ENCODE measurements at places on chromosomes 11 and 22.

DNA sequence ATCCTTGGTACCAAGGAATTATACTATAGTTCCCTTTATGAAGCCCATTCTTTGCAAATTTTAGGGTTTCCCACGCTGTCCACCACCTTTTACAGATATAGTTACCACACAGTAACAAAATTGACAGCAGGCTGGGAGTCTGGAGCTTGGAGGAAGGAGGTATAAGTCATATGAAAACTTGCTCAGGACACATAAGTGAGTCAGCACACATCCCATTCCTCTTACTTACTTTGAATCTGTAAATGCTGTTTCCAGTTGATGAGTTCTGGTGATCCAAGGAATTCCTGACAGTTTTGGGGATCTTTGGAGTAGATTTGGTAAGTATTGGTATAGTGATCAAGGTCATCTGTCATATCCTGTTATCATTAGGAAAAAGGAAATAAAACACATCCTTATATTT, 19.2 kb downstream of the GLYAT start:
- DNase-seq: no peak

DNA sequence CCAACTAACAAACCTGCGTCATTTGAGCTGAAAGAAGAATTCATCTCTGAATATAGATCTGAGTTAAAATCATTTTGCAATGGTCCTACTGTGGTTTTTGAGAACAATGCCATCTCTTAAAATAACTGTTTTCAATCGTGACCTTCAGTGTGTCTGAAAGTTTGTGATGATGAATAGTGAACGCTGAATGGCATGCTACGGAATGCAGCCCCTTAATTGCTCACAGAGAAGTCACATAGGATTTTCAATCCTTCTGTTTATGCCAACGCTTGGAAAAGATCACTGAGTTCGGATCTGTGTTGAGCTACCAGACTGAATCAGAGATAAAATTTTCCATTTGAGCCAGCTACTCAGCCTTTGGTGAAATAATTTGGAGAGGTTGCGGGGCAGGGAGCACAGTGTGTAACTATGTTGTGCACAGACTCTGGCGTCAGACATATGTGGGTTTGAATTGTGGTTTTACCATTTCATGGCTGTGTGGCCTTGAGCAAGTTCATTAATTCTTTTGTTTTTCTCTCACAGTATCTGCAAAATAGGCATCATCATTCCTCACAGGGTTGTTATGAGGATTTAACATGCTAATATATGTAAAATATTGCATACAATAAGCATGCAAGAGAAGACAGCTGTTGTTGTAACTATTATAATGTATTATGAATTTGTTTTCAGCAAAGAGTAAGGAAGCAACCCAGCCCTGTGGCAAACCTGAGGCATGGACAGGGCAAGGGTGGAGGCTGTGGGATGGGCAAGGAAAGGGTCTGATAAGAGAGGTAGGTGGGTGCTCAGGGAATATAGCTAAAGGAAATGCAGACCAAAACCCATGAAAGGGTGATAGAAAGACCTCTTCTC, 679.9 kb downstream of the KCNA4 start:
- no peak for DNase-seq

- DNase-seq: no peak
Observed at GRCh38 chr11:3905080-3905953, 49.9 kb downstream of the STIM1 start.

DNA sequence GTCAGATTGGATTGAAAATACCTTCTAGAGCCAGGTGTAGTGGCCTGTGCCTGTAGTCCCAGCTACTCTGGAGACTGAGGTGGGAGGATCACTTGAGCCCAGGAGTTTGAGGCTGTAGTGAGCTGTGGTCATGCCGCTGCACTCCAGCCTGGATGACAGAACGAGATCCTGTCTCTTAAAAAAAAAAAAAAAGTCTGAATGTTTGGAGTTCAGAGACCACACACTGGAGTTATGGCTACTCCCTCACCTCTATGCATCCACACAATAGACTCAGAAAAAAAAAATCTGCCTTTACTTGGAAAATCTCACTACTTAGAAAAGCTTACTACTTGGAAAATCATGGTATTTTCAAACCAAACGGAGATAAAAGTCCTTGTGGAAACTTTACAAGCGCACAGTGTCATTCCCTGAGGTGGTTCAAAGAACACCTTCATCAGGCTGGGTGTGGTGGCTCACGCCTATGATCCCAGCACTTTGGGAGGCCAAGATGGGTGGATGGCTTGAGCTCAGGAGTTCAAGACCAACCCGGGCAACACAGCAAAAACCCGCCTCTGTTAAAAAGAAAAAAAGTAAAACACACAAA, 63.9 kb upstream of the PICALM start:
- no peak for DNase-seq

GRCh38 chr11:203056-203944, 3.9 kb downstream of the BET1L start:
- no peak for DNase-seq

DNA sequence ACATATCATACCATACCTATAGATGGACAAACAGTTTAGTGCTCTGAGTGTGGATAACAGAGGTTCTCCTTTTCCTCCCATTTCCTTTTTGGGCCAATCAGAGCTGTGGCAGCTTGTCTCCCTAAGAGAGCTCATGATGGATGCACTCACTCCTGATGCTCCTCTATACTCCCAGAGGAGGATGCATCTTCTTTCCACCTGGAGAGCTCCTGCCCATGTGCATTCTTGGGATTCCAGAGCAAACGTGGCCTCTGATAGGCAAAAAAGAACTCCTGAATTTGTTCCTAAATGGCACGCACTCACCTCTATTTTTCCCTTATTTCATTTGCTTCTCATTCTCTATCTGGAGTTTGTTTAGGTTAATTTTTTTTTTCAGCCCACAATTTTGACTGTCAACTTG, 2.9 kb downstream of the MRGPRX3 start:
- DNase-seq: no peak

DNA sequence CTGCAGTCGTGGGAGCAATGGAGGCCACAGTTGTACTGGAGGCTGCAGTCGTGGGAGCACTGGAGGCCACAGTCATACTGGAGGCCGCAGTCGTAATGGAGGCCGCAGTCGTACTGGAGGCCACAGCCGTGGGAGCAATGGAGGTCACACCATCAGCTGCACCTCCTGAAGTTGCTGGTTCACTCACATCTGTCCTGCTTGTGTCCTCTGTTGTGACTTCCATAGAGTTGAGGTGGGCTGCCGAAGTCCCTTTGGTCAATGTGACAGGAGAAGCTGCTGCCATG, 9.3 kb downstream of the C11orf24 start:
- DNase-seq: no peak

GRCh38 chr11:96614101-96614500, 224.3 kb downstream of the JRKL start:
- DNase-seq: no peak

DNA sequence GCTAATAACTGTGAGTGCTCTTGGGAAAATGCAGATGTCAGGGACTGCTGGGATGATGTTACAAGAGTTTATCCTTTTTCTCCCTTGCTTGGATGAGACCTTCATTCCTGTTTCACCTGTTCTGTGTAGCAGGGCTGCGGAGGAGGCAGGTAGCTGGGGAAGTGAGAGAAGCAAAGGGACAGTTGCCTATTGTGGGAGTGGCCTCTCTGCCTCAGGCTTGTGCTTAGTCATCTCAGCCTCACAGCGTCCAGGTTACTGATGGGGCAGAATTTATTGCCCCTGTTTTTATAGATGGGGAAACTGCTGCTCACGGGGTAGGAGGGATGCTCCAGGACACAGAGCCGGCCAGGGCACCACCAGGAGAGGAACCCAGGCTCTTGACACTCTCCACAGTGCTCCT, 1.7 kb downstream of the STX3 start:
- DNase-seq: no peak
